ENCODE measurements at places on chromosomes 12 and 14.

- no peak for DNase-seq
Observed at GRCh38 chr12:108298761-108299275, 40.3 kb downstream of the CMKLR1 start.

DNA sequence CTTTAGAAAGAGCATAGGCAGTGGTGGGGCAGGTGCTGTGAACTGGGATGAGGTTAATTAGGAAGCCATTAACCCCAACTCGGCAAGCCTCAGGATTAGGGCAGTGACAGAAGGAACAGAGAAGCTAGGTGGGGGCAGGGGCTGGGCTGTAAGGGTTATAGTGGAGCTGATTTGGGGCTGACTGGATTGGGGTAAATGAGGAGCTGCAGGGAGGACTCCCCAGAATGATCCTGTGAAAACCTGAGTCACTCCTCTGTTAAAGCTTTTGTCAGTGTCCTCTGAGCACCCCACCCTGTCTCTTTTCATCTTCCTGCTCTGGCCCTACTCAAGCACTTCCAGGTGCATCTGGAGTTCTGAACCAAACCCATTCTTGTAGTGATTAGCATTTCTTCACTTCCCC, 4.4 kb downstream of the KLC1 start:
- no peak for DNase-seq

- DNase-seq: no peak
Observed at GRCh38 chr12:102776041-102776440, 141.0 kb downstream of the PAH start.

DNA sequence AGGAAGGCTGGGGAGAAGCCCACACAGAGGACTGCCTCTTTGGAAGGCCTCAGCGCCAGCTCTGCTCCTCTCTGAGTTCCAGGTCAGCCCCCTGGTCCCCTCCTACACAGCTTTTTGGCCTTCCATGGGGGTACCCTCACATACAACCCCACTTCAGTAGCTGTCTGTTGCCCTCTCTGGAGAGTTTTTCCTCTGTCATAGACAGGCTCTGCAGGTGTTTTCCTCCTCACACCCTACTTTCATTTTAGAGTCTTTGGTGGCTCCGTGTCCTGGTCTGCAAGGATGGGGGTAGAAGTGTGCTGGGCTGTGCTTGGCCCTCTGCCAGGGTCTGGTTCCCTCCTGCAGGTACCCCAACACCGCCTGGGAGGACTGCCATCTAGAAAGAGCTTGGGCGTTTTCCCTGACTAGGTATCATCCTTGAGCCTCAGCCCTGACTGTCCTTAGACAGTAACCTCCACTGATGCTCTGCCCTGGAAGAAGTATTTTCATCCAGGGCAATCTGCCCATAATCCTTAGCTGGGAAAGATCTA, 15.1 kb downstream of the ZDHHC22 start:
- no peak for DNase-seq

- no peak for DNase-seq
Observed at GRCh38 chr12:54257332-54257731, 22.6 kb downstream of the CBX5 start.

GRCh38 chr12:96241431-96241830, 47.3 kb downstream of the ELK3 start:
- DNase-seq: no peak
